CD8-positive, alpha-beta T cell (primary cell): ENCODE measurements at places on chromosomes 2 and 18. TPM values are rescaled to one million over a fixed set of nuclear protein-coding genes. Genes with fewer than 3 reads are reported as not detected.

Gene SATB2
- total RNA-seq = not detected

Gene COL4A4
- not detected for total RNA-seq

Gene DSC3
- total RNA-seq = not detected

Gene MYO5B
- not detected for total RNA-seq

Gene SP9
- total RNA-seq = not detected

Gene VWA3B
- not detected for total RNA-seq

Gene ITSN2
- 86.0 TPM for total RNA-seq

Gene C2orf81
- total RNA-seq = 1.8 TPM

Gene CRYGC
- total RNA-seq = not detected

Gene C18orf54
- 0.33 TPM for total RNA-seq

Gene ACADL
- not detected for total RNA-seq

Gene TIGD1
- 17.2 TPM for total RNA-seq

Gene CYP27C1
- total RNA-seq = not detected

Gene NRBP1
- total RNA-seq = 192 TPM

Gene LYG1
- 1.1 TPM for total RNA-seq

Gene SPC25
- total RNA-seq = 0.22 TPM

Gene MATN3
- not detected for total RNA-seq

Gene IL1B
- 0.81 TPM for total RNA-seq

Gene DNER
- total RNA-seq = not detected

Gene ITGB6
- not detected for total RNA-seq

Gene CCDC148
- not detected for total RNA-seq

Gene KCNJ3
- total RNA-seq = not detected

Gene KRTCAP3
- 4.4 TPM for total RNA-seq

Gene LYPD6B
- total RNA-seq = not detected

Gene PLCL1
- 8.3 TPM for total RNA-seq
